ENCODE measurements at places on chromosomes 13 and 19.

DNA sequence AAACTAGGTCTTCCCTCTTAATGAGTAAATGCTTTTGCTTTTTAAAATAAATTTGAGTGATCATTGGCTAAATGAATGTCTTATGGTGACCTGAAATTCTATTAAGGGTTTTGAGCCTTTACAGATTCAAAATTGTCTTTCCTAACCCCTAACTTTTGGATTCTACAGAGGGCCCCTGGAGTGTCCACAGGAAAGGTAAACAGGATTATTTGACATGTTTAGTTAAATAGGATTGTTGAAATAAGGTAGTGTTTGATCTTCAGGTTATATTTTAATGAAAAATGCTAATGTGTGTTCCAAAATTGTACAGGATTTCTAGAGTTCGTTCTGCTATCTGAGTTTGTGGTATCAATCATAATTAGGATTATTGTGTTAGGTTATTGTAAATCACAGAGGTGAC is 55.9 kb upstream of the GJB6 start:
- no peak for DNase-seq

- no peak for DNase-seq
Observed at GRCh38 chr13:104983601-104984000, 1551.9 kb downstream of the EFNB2 start.

- no peak for DNase-seq
Observed at GRCh38 chr13:35923347-35923746, 207.8 kb downstream of the DCLK1 start.

- DNase-seq, result no peak
Observed at GRCh38 chr19:40641281-40641680, 40.1 kb downstream of the LTBP4 start.

GRCh38 chr19:40685563-40685962 is 4.9 kb downstream of the NUMBL start:
- DNase-seq, result no peak

DNA sequence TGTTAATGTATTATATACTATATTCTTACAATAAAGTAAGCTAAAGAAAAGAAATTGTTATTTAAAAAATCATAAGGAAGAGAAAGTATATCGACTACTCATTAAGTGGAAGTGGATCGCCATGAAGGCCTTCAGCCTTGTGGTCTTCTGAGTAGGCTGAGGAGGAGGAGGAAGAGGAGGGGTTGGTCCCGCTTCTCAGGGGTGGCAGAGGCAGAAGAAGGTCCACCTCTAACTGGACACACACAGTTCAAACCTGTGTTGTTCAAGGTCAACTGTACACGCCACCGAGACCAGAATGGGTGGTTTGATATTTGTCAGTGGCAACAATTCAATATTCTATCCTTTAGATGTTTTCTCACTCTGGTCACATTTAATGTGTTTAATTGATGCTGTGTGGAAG is 67.2 kb downstream of the ALOX5AP start:
- DNase-seq, result no peak

DNA sequence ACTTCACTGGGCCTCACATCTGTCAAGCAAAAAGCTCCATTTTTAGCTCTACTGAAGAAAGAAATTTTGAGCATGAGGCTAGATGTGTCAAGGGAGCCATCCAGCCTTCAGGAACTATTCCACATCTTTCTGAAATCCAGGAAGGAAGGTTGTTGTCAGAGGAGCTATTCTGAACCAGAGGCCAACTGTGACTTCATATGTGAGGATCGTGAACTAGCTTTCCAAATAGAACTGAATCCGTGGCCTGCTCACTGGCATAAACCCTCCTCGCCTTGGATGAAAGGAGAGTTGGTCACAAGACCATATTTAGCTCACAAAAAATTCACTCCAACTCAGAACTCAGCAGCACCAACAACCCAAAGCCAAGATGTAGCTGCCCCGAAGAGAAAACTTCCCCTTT is 195.8 kb downstream of the FOXO1 start:
- DNase-seq, result no peak

- no peak for DNase-seq
Observed at GRCh38 chr19:37966662-37967231, 59.7 kb downstream of the SIPA1L3 start.

GRCh38 chr13:51628059-51628852 is 44.0 kb downstream of the WDFY2 start:
- no peak for DNase-seq

DNA sequence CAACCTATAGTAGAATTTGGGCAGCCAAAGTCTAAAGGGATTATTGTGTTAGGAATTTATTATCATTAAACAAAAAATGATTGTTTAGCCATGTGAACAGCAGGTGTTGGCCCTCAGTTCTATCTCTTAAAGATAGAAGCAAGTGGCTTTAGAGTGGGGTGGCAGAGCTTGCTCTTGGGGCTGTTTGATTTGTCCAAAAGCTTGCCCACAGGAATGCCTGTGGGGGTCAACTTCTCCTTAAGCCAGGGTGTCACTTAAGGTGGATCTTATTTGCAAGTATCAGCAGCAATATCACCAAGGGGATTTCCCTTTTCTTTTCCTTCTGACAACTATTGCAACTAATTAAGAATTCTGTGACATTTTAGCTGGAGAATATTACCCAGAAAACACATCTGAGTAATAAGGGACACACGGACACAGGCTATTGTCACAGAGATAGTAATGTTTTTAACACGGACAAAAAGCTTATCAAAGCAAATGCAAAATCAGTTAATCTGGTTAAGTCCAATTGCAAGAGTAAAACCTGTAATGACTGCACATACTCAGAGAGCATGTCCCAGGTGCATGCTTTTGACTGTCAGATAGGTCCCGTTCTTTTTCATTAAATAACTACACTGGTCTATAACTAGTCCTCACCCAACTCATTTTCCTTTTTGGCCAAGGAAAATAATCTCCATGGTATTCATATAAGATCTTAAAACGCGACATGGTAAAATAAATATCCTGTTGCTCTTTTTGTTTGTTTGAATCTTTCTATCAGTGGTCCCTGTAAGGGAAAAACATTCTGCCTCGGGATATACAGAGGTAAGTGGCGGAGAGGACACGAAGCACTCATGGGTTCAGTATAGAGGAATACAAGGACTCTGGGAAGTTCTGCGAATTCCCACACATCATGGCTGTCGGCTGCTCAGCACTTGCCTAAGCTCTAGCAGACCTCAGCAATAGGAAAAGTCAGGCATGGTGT is 172.1 kb upstream of the RFC3 start:
- DNase-seq, result no peak

- DNase-seq, result no peak
Observed at GRCh38 chr13:34587576-34587975, 354.5 kb upstream of the NBEA start.
